Activated CD4-positive, alpha-beta T cell treated with anti-CD3 and anti-CD28 coated beads, Interleukin-2, amount 10 ng/mL, durations not matched to agents 24 days and 14 days (primary cell): ENCODE measurements at places on chromosomes 2 and 18.

DNA sequence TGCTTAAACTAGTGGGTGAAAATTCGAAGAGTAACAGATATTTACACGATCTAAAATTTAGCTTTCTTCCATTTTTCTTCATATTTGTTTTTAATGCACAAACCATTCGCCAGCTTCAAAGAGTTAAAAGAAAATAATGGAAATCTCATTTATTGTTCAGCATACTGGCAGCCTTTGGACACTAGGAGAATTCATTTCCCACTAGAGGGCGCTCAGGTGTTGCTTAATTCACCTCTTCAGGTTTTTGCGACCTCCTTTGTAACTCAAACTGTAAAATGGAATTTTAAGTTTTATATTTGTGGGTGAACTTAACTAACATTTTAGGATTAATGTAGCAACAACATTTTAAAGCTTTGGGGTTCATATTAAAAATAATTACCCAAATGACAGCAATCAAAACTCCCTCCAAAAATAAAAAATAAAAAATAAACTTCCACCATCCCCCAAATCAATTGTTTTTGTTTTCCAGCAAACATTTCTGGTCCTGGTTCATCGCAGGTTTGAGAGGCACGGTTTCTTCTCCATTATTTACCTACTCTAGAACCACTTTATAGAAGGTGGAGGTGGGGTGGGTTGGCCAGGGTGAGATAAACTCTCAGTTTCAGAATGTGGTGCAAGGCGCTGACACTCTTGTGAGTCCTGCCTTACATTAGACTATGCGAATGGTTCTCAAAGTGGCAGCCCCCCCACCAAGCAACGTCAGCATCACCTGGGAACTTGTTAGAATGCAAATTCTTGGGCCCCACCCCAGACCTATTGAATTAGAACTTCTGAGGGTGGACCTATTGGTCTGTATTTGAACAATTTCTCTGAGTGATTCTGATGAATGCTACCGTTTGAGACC lies 24.7 kb upstream of the PNPT1 start:
- peak; percentile 84 for DNase-seq

- no peak for DNase-seq
Observed at GRCh38 chr2:71926089-71926447, 221.6 kb downstream of the CYP26B1 start.

GRCh38 chr2:735670-736218 lies 58.5 kb upstream of the TMEM18 start:
- DNase-seq, result no peak

DNA sequence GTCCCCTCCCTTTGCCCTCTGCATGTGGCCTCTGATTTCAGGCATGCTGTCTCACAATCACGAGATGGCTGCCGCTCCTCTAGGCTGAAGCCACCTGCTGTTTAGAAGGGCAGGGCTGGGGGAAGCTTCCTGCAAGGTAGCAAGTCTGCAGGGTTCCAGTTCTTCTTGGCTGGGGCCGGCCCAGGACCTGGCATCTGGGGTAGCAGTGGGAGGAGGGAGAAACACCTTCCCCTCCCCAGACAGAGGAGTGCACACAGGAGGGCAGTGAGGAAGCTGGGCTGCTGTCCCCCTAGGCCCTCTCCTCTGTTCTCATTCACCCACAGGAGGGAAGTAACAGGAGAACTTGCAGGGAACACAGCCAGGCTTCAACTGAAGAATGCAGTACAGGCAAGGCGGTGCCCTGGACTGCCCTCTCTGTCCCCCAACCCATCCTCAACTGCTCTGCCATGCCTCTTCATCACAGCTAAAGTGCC lies 345.9 kb upstream of the HS6ST1 start:
- DNase-seq, result peak; percentile 33

DNA sequence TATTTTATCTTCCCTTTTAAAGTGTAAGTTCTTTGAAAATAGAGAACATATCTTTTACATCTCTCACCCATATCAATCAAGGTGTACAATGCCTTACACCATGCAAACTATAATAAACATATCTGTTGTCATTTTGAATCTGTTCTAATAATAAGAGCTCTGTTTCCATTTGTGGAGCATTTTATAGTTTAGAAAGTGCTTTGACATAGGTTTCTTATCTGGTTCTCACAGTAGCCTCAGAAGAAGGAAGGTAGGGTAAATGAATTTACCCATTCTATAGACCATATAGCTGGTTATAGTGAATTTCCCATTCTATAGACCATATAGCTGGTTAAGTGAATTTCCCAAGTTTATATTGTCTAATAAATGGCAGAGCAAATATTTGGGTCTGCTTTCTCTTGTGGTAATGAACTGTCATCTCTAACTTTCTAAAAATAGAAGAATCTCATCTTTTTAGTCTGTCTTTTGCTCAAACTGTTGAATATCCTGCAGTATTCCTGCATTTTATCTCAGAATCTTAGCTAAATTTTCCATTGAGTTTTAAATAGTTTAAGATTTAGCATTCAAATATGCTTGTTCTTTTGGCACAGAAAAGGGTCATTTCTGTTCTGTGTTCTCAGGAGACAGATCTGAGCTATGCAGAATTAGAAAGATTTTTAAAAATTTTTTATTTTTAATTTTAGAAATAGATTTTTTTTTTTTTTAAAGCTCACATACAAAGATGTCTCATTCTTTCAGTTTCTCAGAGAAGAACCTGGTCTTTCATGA lies 80.7 kb upstream of the STON1 start:
- no peak for DNase-seq

DNA sequence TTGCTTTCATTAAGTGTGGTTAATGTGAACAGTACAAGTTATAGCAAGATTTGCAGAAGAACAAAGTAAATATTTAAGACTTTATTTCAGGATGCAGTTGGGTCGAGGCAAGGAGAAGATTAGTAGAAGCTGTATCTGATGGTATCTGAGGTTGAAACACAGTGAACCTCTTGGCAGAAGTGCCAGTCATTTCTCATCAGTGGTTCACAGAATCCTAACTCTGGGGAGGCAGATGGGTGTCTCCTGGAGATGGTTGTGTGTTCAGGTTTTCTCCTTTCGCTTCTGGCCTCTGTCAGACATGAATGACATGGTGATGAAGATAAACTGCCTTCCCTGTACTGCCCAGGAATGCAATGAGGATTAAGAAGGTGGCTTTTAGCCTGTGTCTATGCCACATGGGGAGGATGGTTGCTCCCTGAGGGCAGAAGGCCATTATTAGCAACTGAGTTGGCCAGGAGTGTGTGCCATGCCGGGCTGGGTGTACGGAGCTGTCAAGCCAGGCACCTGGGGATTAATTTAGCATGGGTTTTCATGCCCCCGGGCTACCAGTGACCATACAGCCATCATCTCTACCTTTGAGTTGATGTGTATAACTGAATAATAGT lies 28.0 kb downstream of the MGAT5 start:
- DNase-seq, result no peak

DNA sequence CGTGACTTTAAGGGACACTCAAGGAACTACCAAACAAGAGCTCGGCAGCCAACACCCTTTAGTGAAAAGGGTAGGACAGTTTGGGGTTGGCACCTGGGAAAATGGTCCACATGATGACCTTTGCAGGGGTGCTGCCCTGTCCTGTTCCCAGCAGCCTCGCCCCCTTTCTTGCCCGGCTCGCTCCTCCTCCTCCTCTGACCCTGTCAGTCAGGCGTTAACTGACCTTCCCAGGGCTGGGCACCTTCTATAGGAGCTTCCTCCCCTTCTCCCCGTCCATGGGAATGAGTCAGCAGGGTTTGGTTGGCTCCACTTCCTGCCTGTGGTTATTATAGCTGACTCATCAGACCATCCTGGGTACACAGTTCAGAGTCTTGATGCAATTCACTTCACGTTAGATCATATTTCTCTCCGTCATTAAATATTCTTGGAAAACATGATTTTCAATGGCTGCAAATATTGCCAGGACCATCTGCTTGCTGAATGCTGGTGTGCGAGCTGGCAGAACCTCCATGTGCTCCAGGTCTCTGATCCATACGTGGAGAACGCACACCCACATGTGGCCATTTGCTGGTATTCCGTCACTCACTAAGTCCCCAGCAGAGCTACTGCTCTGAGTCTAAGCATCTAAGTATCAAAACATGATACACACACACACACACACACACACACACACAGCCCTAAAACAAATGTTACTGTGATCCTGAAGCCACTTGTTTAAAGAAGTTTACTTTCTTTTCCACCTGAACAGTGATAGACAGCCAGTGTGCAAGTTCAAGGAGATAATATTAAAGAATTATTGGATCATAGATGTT lies 185.0 kb downstream of the ANAPC1 start:
- peak; percentile 89 for DNase-seq

DNA sequence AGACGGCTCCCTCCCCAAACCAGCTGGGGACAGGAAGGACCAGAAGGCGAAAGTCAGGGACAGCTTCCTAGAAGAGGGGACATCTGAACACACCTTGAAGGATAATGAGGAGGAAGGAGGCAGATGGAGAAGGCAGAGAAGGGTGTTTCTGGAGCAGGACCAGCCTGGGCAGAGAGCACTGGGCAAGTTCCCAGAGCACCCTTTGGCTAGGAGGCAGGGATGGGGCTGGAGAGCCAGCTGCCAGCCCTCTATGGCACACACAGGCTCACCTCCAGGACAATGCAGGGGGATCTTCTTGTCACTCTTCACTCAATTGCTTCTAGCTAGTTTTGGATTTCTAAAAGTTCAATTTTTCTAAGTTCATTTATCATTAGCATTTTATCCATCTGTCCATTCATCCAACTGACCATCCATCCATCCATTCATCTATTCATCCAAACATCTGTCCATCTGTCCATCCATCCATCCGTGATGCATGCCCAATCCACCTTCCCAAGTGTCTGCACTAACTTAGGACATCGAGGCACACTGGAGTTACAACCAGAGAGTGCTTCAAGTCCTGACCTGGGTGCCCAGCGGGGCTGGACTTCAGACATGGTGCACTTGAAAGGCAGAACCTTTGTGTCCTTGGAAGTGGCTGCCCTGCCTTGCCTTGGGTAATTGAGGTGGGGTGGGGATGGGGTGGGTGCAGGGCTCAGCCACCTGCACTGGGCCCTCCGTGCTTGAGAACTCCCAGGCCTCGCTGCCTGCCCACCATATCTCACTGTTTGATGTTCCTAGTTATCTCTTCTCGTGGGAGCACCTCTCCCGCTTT lies 42.5 kb downstream of the INHBB start:
- DNase-seq, result no peak

GRCh38 chr18:11425211-11425610 lies 184.2 kb upstream of the SLC35G4 start:
- no peak for DNase-seq

GRCh38 chr2:120660056-120660694 lies 75.5 kb upstream of the GLI2 start:
- no peak for DNase-seq

- DNase-seq, result no peak
Observed at GRCh38 chr2:28662468-28663181, 89.0 kb upstream of the PPP1CB start.

GRCh38 chr2:109376115-109376514 lies 237.7 kb downstream of the SEPTIN10 start:
- DNase-seq, result no peak

GRCh38 chr2:47903781-47904490 lies 2.4 kb downstream of the FBXO11 start:
- no peak for DNase-seq

- peak; percentile 86 for DNase-seq
Observed at GRCh38 chr18:48813833-48814489, 136.8 kb downstream of the SMAD7 start.

DNA sequence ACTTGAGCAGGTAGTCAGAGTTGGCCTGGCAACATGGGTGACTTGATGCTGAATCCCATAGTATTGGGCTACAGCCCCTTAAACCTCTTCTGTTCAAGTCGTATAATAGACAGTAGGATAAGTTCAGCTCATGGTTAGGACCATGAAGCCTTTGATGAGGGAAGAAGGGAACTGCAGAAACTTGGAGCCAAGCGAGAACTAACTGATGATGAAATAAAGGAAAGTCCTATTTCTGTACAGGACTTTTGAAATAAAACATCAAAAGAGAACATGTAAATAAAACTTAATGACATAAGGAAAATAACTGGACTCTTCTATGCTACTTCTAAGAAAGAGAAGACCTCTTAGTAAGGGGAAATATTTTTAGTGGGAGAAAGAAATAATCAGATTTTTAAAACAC lies 51.2 kb upstream of the UGP2 start:
- DNase-seq, result no peak

DNA sequence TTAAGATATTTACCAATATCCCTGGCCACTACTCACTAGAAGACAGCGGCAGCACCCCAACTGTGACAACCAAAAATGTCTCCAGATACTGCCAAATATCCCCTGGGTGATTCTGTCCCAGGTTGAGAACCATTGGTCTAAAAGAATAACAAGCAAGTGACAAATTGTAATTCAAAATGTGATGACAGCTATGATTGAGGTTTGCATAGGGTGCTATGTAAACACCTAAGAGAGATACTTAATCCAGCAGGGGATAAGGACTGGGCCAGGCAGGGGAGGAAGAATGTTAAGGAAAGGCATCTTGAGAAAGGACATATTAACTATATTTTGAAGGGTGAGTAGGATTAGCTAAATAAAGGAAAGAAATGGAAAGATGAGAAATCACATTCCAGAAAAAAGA lies 38.0 kb upstream of the ENOSF1 start:
- DNase-seq, result no peak

- no peak for DNase-seq
Observed at GRCh38 chr18:61749031-61749430, 143.8 kb downstream of the RNF152 start.

GRCh38 chr2:221480163-221480562 lies 91.9 kb downstream of the EPHA4 start:
- DNase-seq, result no peak

DNA sequence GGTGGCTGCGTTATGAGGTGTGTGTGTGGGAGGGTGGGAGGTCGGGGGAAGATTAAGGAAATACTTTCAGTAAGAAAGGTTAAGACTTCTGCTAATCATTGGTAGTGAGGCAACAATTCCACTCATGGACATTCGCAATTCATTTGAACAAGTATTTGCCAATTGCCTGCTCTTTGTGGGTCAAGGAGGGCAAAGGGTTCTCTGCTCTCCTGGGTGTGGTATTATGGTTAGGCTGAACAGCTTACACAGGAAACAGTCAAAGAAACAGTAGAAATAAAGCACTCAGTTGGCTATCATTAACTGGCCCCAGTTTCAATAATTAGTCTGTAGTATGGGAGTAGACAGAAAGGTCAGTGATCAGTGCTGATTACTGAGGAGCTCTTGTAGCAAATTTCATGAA lies 357.0 kb upstream of the FANCL start:
- no peak for DNase-seq

- no peak for DNase-seq
Observed at GRCh38 chr2:104977958-104978357, 59.9 kb upstream of the MRPS9 start.

DNA sequence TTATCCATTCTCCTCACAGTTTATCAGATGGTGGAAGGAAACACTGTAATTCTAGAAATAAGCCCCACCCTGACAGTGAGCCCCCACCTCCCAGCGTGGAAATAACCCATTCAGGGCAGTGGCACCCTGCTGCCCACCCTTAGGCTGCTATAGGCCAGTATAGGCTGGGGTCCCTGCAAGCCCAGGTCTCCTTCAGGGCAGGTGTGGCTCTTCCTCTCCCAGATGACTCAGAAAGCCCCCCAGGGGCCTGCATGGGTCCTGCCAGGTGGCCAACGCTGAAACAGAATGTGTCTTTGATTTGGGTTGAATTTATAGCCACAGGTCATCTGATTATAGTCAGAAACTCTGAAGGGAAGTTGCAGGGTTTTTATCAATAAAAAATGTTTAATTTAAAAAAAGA lies 136.4 kb downstream of the SH3RF3 start:
- no peak for DNase-seq

GRCh38 chr2:97713296-97714083 lies at the start of gene ZAP70:
TSS of gene ZAP70 (plus strand) at chr2:97713576. CDS start at chr2:97724037, 10,461 bp downstream.
- DNase-seq, result peak; percentile 91

GRCh38 chr2:73218298-73218697 lies 4.3 kb downstream of the SMYD5 start:
- DNase-seq, result no peak

- DNase-seq, result no peak
Observed at GRCh38 chr18:48785091-48785614, 165.6 kb downstream of the SMAD7 start.
